HEK293T (cell line): ENCODE measurements at places on chromosomes 4 and X.
A peak's percentile ranks its signal among the peaks of the same experiment; 100 is the strongest.

- peak; percentile 59 for DNase-seq
These were observed 153.9 kb downstream of the KDR start for GRCh38 chr4:54971474-54971950.

DNA sequence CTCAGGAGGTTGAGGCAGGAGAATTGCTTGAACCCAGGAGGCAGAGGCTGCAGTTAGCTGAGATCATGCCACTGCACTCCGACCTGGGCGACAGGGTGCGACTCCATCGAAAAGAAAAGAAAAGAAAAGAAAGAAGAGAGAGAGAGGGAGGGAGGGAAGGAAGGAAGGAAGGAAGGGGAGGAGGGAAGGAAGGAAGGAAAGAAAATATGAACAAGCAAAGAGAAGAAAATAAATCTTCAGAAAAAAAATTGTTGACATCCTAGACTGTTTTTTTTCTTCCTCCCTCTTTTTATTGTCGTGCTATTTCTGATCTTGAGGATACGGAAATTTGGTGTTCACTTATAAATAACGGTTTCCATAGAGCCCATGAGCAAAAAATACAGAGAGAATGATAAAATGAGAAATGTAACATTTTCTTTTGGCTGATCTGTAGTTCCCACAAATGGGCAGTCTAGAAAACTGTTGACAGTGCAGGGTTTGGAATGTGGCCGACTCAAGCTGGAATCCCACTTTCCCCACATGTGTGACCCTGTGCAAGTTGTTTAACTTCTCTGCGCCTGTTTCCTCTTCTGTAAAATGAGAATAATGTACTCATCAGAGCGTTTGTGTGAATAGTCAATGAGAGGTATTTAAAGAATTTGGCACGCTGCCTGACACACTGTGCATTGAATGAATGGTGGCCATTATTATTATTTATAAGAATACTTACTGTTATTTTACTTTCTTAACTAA is 19.4 kb downstream of the SORBS2 start:
- no peak for DNase-seq

DNA sequence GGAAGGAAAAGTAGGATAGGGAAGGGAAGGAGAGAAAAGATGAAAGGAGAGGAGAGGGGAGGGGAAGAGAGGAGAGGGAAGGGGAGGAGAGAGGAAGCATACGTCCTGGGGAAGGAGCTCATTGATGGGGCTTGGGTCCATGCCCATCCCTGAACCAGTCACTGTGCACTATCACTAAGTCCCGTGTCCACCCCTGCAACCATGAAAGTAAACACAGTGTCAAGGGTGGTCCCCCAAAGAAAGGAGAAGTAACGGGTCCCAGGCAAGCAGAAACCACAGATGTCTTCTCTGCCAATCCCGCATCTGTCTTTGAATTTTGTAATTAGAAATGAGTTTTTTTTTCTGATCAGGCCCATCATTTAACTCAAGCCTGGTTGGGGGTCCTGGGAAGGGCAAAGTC is 55.2 kb downstream of the LGI2 start:
- DNase-seq, result no peak

- peak; percentile 43 for DNase-seq
These were observed at the start of gene GPRASP2 for GRCh38 chrX:102712216-102712966. TSS of gene GPRASP2 (plus strand) at chrX:102712448. CDS start at chrX:102714870, 2,422 bp downstream.

- no peak for DNase-seq
These were observed 114.0 kb upstream of the DCLK2 start for GRCh38 chr4:149964001-149964796.

GRCh38 chr4:154491341-154492271 is at the start of gene DCHS2:
TSS of gene DCHS2 (minus strand) at chr4:154491799. CDS start at chr4:154491355, 444 bp downstream.
- peak; percentile 45 for DNase-seq

DNA sequence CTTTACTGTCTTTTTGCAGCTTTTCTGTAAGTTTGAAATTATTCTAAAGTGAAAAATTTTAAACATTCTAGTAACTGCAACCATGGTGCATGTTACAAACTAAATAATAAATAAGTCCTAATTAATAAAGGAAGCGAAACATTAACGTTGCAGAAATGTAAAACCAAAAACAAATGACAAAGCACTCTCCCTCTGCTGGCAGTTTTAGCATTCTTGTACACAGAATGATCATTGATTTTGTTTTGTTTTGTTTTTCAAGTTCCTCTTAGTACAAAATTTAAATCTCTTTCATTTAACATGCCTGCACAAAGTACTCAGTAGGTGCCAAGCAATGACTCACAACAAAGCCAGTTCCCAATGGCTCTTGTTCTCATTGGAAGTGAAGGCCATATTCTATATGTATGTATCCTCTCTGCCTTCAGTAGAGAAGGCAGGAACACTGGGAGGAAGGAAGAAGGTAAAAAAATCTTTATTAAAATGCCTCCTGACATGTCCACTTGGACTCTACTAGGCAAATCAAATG is 13.7 kb upstream of the TMSB4X start:
- DNase-seq, result no peak

DNA sequence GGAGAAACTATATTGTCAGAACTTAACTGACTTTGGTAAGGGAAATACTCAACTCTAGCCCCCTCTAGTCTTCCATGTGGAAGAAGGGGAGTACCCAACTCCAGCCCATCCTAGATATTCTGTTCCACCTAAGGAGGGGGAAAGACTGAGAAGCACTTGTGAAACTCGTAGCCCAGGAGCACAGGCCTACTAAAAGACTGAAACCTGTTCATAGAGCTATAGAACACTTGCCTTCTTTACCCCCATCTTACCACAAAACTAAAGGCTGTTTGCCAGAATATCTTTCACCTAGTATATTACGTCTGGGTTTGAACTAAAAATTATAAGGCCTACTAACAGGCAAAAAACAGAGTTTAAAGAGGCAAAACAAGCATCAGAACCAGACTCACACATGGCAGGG is 15.5 kb downstream of the CLDN22 start:
- no peak for DNase-seq

- no peak for DNase-seq
These were observed 28.8 kb downstream of the CCNI start for GRCh38 chr4:77047037-77047436.

GRCh38 chr4:28621591-28621990 is 1761.0 kb downstream of the STIM2 start:
- DNase-seq, result no peak

DNA sequence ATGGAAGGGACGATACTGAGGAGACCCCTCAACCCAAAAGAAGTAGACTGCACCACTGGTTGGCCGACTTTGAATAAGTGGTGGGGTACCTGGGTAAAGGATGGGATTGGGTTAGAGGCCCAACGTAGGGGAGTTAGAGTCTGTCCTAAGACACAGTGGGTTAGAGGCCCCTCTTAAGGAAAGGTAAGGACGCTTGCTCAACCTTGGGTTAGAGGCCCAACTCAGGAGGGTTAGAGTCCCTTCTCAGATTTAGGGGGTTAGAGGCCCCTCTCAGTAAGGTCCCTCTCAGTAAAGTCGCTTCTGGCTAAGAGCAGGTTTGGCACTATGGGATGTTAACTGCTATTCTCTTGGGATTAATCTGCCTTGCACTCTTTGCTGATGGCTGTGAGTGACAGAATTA is 81.3 kb downstream of the ACOX3 start:
- no peak for DNase-seq

GRCh38 chr4:65241257-65241997 is 428.9 kb downstream of the EPHA5 start:
- DNase-seq, result no peak

GRCh38 chr4:1978741-1979476 is 29.9 kb downstream of the NELFA start:
- DNase-seq, result no peak

- no peak for DNase-seq
These were observed 2.4 kb upstream of the MBTPS2 start for GRCh38 chrX:21837056-21837455.

GRCh38 chr4:153595894-153596601 is 88.0 kb upstream of the TLR2 start:
- no peak for DNase-seq

- DNase-seq, result no peak
These were observed 63.7 kb downstream of the STK32B start for GRCh38 chr4:5114950-5115349.

- no peak for DNase-seq
These were observed 28.3 kb upstream of the AP1S2 start for GRCh38 chrX:15882704-15883539.

DNA sequence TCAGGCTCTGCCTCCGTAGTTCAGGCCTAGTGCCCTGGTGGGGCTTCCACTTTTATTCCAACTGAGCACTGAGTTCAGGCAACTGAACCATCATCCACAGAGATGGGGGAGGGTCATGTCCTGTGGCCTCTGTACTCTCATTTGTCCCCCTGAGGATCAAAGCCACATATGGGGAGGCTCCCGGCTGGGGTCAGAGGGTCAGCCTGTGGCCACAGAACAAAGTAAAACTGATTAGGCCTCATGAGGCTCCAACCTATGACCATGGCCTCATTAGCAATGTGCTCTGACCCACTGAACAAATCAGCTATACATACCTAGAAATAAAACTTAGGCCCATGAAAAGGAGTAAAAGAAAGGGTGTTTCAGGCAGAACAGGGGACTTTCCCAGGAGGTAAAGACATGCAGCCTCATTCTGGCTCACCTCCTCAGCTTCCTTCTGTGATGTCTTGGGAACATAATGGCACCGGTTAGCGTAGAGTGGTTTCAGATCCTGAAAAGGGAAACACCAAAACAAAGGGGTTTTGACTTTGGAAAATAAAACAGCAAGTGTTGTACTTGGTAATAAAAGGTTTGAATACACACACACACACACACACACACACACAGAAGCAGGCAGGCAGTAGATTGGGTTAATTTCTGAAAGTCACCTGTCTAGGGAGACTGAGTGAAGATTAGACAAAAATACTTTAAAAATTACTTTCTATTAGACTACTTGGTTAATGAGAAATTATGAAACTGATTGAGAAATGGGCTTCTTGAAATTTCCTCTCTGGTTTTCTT is 24.3 kb downstream of the TMEM255A start:
- no peak for DNase-seq

DNA sequence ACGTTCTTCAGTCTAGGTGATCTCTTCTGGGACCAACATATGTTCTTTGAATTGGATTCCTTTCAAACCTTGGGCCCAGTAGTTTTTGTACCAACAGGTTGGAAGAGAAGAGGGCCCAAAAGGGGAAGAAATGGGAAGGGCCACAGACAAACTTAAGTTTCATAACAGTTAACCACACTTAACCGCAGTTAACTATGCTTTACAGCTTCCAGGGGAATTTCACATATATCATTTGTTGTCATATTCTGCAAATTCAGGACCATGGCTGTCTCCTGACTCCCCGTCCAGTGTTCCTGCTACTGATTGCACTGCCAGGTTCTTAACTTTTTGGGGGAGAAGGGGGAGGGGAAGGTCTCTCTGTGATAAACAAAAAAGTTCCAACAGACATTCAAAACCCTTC is 34.6 kb downstream of the RTL5 start:
- DNase-seq, result no peak

- no peak for DNase-seq
These were observed 44.1 kb upstream of the CLDN24 start for GRCh38 chr4:183366206-183366835.

- no peak for DNase-seq
These were observed 83.6 kb downstream of the PARM1 start for GRCh38 chr4:75016472-75016871.

- no peak for DNase-seq
These were observed 76.5 kb upstream of the BCOR start for GRCh38 chrX:40174001-40174853.

DNA sequence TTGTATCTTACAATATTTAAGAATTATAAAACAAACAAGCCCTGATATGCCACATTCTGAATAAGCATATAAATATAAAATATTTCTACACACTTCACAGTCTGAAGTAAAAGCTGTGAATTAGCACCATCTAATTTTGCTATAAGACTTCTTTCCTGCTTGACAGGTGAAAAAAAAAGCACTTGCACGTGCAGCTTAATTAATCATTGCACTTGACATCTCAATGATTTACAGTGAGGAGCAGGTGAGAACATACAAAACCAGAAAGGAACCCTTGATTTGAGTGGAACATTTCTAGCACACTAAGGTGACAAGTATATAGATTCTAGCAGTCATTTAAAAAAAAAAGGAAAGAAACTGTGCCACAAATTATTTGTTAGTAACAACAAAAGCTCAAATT is 47.9 kb downstream of the CHIC2 start:
- DNase-seq, result no peak

DNA sequence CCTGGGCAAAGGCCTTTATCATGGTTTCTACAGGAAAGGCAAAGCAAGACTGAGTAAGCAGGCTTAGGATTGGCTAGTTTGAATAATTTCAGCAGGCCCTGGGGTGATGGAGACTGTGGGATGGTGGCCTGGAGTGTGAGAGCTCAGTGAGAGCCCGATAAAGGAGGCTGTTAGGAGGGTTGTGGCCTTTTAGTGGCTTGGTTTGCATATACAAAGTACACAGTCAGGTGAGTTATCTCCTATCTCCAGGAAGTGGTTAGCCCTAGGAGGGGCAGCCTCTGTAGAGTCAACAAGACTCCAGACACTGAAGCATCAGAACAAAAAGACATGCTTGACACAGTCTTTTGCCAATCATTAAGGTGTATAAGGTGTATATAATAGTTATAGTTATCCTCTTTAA is 157.2 kb downstream of the CFAP299 start:
- no peak for DNase-seq

- DNase-seq, result no peak
These were observed 207.1 kb downstream of the ZNF330 start for GRCh38 chr4:141427726-141428296.

DNA sequence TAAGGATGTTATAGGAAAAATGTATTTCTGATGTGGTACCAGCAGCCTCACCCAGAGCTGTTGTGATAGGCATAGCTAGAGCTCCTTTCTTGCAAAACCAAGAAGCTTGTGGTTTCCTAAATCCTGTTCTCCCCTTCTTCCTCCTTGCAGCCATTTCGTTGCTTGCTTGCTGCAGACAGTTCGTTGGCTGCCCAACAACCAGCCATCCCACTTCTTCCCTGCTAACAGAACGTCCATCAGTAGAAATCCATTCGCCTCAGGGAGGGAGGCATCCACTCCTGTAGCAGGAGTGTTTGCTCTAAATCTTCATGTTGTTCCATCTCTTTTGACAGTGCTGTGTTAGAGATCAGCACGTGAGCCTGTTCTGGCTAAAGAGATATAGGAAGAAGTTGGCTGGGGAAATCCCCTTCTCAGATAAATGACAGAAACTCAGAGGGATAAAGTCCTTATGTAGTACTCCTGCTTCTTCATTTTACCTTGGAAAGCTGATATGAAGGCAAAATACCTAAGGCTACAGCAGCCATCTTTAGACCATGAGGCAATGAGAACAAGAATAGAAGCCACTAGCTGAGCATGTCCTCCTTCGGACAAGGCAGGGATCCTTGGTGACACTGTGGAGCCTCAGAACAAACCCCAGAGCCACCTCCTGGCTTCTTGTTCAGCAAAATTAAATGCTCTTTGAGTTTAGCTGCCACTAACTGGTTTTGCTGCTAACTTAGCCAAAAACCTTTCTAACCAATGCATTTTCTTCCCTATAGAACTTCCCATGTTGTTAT is 68.4 kb upstream of the RELL1 start:
- no peak for DNase-seq
